ENCODE measurements at places on chromosomes 11 and 22. TPM values are rescaled to one million over a fixed set of nuclear protein-coding genes. Genes with fewer than 3 reads are reported as not detected.
A peak's percentile ranks its signal among the peaks of the same experiment; 100 is the strongest.

DNA sequence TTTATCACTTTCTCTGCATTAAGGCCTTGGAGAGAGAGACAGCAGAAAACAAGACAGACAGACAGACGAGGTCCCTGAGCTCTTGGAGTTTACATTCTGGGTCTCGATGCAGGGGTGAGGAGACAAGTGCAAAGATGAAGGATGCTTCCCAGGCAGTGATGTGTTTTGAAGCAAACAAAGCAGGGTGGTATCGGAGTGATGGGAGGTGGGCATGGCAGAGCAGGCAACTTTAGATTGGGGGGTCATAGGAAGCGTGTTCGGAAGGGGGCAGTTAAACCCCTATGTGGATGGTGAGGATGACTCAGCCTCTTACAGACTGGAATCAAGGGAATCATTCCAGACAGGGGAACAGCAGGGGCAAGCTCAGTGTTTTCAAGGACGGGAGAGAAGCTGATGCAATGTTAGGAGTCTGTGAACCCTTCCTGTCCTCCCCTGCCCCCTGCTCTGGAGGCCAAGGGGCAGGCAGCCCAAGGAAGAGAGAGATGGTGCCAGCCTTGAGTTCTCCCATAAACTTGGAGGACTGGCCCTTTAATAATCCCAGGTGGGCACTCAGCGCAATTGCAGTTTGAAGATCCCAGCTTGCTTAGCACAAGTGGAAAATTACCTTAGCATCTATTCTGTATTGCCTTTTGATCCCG is 180.2 kb downstream of the CHST1 start:
- DNase-seq, result no peak

- no peak for DNase-seq
These were observed 48.9 kb downstream of the POLD3 start for GRCh38 chr11:74641289-74641688.

DNA sequence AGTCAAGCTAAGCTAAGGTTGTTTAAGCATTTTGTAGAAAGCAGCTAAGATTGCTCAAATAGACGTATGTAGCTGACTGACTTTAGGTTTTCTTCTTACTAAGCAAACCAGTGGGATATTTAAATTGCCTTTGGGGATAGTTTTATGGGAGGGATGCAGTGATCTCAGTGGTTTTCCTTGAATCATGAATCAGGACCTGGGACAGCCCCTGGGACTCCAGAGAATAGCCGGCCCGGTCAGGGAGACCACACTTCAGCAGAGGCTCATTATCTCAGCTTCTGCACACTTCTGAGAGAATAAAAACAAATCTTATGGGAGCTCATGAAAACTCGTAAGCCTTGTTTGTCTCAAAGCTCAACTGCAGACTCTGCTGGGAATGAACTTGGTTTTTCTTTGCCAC is at the start of gene OR9I1:
Gene OR9I1, minus strand, starts transcription at position 62 of the 400 bp plus-strand sequence. CDS start 6,086 bp downstream, outside the sequence.
- DNase-seq, result no peak

GRCh38 chr22:32421484-32421883 is 9.4 kb upstream of the RTCB start:
- DNase-seq, result no peak

DNA sequence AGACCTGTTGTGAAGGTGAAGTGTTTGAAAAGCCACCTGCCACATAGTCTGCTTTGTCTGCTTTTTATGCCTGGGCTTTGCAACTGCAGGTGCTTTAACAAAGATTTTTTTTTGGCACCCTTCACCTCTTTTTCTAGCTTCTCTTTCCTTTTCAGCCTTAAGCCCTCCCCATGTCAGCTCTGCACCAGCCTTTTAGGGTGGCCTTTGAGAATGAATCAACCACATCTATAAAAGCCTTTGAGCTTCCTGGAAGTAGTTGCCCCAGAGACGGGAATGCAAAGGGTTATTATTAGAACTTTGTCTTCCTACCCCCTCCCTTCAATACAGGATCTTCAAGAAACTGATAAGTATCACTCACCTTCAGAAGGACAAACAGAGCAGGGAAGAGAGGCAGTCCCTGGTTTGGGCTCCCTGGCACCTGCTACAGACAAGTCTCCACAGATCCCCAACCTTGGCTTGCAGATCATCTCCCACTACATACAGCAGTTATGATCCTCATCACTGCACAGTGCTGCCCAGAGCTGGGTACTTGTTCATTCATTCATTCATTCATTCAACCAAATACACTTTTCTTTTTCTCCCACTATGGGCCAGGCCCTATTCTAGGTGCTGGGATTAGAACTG is 8.0 kb downstream of the PVALB start:
- no peak for DNase-seq

- no peak for DNase-seq
These were observed 20.0 kb downstream of the FIBIN start for GRCh38 chr11:27013781-27014361.

GRCh38 chr11:6602096-6602940 is 1.1 kb downstream of the RRP8 start:
- DNase-seq, result no peak

Gene LRRC56
- 1.7 TPM for total RNA-seq

GRCh38 chr11:119696378-119697222 is 32.4 kb downstream of the NECTIN1 start:
- peak; percentile 82 for DNase-seq

DNA sequence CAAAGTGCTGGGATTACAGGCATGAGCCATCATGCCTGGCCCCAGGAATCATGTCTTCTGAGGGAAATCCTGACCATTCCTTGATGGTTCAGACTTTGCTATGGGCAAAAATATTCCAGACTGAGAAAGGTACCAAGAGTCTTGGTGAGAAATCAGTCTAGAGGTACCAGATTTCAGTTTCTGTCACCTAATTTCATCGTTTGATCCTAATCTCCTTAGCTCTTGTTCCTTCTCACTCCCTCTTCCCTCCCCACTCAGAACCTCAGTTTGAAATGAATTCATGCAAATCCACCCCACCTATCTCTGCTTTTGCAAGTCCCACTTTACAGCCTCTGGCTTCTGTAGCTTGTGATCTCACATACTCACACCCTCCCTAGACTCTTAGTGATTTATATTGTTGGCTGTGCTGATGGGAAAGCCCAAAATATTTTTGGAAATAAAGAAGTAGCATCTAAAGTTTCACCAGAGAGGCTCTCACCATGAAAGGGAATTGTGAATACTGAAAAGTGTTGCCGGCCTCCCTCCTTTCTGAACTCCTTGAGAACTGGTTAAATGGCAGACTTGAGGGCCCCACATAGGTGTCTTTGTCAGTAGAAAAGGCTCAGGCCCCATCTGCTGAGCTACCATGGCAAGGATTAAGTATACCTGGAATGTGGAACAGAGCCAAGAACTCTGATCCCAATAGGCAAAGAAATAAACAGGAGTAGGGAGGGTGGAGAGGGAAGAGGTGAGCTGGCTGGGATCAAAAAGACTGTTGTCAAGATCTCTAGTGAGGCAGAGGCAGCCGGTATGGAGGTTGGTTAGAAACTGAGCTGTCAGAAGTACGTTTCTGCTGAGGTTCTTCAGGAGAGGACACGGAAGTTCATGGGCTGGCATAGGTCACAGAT is 190.5 kb upstream of the MTMR2 start:
- no peak for DNase-seq

DNA sequence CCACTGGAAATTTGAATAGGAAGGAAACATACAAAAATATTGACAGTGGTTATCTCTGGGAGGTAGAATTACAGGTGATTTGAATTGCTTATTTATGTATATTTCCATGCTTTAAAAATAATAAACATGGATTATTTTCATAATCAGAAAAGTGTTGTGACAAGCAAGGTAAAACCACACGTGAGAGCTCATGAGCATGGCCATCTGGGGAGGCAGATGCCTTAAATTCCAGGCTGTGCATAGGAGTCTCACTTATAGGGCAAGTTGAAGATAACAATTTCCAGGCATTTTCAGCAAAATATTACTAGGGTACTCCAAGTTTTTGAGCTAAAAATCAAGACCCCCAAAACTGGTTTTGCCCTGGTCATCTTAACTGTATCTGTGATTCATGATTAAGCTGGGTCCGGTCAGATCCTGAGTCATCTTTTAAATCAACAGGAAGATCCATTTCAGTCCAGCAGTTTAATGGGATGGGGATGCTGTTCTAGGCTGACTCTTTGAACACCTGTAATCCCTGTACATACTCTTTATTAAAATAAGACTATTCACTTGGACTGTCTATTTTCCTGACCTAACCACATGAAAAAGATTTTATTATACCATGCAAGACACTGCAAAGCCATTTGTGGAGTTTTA is 115.8 kb upstream of the NARS2 start:
- DNase-seq, result no peak

DNA sequence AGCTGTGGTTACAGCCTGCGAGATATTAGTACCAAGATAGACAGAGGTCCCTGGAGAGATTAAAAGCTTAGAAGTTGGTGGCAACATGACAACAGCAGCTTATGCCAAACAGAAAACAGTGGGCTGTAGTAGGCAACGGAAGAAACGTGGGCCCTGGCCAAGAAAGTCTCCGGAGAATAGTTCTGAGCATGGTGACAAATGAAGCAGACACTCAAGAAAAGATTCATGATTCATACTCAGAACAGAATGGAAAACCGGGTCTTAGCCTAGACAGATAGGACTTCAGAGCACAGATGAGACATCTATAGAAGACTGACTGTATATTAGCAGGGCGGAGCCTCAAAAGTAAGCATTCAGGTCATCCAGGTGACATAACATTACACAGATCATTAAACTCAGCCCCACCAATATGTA is 727.4 kb downstream of the ETS1 start:
- DNase-seq, result no peak

Gene APOA1
- total RNA-seq, result 1.2 TPM

DNA sequence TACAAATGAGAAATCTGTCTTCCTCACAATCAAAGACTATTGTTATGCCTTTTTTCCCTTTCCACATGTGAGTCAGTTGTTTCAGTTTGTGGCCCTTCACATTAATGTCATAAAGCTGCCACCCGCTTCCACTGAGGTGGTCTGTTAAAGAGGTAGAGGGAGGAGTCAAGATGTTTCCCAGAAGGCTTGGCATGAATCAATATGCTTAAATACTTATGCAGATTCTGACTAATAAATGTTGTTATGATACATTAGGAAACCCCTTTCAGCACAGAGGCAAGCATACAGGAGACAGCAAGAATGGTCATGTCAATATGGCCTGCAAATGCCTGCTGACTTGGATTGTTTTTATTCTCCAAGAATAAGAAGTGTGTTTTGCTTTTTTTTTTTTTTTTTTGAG is 6.5 kb downstream of the RTN3 start:
- no peak for DNase-seq

GRCh38 chr11:77284476-77285468 is 16.7 kb downstream of the GDPD4 start:
- no peak for DNase-seq

DNA sequence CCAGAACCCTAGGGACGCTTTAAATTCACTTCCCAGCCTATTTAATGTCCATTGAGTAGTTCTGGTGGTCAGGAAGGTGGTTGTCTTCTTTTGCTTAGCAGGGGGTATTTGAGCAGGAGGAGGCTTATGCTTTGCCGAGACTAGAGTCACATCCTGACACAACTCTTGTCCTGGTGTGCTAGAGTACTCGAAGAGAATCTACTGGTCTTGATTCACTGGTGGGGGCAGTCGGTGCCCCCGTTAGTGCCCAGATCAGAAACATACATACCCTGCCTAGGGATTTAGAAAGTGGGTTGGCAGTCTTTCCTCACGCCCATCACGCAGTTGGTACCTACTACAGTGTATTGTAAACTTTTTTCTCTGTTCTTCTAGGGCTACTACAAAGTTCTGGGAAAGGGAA is 2.7 kb downstream of the RPL27A start:
- no peak for DNase-seq

DNA sequence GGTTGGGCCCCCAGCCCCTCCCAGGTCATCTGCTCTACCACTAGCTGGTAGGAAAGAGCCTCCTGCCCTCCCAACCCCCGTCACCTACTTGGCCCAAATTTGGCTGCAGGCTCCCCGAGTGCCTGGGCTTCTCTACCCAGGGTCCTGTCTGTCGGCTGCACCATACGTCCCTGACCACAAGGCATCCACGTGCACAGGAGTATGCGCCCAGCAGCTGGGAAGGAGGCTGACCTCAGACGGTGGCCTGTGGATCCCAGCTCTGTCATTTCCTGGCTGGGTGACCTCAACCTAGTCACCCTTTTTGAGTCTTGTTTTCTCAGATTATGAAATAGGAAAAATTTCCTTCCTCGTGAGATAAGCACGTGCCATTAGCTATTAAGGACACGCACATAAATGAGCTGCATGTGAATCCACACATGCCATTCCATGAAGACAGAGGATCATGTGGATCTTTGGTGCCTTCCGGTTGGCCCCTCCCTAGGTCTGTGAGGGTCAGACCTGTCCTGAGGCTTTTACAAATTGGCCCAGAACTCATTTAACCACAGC is 13.7 kb downstream of the CYB561A3 start:
- DNase-seq, result no peak

Gene WBP2NL
- 1.4 TPM for total RNA-seq

GRCh38 chr11:67293090-67293489 is 4.0 kb downstream of the ANKRD13D start:
- no peak for DNase-seq

Gene RNF169
- 26.4 TPM for total RNA-seq

Gene KRTAP5-11
- total RNA-seq, result 0.68 TPM

DNA sequence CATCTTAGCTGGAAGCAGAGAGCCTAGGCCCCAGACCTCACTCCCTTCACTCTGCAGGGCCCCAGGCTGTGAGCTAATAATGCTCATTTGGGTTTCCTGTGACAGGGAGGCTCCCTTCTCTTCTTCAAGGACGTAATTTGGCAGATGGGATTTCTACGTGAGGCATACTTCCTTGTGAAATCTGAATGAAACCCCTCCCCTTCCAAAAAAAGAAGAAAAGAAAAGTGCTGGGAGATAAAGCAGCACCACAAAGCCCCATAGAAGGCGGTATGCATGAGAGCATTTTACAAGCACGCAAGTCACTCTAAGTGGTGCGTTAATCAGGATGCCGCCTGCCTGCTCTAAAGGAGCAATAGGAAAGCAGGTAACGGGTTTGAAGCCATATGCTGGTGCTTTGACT is 5.7 kb downstream of the P2RX3 start:
- no peak for DNase-seq

DNA sequence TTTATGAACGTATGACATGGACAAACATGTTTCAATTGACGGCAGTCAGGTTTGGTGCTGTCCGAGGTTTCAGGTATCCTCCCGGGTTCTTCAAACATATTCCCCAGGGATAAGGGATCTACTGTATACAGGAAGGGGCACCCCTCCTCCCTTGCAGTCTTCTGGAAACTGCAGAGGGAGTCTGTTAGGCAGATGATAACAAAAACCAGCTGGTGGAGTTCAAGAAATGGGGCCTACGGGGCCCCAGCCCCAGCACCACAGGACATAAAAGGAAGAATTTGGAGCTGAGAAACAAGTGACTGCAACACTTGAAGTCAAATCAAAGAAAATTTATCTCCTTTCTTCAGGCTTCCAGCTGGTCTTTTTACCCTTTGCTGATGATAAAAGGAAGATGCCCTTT is 32.1 kb downstream of the SNU13 start:
- DNase-seq, result no peak

DNA sequence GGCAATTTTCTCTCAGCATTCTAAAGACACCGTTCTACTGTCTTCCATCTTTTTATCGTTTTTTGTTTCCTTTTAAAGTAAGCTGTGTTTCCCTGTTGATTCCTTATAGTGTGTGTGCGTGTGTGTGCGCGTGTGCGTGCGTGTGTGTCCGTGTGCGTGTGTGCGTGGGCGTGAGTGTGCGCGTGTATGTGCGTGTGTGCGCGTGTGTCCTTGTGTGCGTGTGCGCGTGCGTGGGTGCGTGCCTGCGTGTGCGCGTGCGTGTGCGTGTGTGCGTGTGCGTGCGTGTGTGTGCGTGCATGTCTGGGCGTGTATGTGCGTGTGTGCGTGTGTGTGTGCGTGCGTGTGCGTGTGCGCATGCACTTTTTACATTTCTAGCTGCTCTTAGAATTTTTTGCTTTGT is 1033.7 kb downstream of the BRD1 start:
- DNase-seq, result no peak

Gene CPT1B
- total RNA-seq, result 12.7 TPM

- DNase-seq, result no peak
These were observed 36.1 kb downstream of the RELT start for GRCh38 chr11:73412308-73412707.

All from suprapubic skin (tissue), 4 donors.